HCT116 (cell line): ENCODE measurements at places on chromosomes 13 and 19.

- no peak for DNase-seq
These were observed 15.0 kb downstream of the PLIN4 start for GRCh38 chr19:4503132-4503824.

GRCh38 chr13:51807041-51807440 lies 3.1 kb upstream of the DHRS12 start:
- no peak for DNase-seq

DNA sequence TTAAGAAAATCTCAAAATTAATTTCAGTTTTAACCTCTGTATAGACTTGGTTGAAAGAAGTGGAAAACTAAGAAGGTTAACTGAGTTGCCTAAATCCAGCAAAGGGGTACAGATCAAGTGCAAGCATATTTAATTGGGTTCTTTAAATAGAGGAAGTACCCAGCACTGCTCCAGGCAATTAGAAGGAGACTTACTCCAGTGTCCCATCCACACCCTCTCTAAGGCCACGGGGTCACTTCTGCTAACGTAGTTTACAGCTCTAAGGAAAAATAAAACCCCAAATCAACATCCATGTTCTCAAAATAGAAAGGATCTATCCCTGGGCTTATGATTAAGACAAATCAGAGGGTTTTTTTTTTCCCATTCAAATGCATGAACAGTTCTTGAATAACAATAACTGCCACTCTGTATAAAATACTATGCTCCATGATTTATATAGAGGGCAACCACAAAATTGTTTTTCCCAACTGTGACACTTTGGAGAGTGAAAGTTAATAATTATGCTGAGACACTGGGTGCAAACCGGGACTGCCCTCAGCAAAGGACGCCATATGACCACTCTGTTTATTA lies 4.6 kb downstream of the FRY start:
- DNase-seq, result no peak

DNA sequence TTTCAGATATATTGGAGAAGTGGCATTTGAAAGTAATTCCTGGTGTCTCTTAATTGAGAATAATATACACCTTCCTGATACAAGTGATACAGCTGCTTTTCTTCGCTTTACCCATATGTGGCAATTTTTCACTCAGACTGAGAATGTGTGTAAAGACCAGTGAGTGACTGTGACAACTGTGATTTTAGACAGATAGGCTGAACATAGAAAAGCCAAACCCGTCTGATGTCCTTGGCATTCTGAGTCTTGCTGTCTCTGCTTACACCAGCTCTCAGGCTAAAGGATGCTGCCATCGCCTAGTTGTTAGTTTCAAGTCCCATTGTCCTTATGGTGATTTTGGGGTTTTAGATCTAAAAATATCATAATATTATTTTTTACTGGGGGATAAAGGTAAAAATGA lies 492.6 kb downstream of the RFC3 start:
- DNase-seq, result no peak

DNA sequence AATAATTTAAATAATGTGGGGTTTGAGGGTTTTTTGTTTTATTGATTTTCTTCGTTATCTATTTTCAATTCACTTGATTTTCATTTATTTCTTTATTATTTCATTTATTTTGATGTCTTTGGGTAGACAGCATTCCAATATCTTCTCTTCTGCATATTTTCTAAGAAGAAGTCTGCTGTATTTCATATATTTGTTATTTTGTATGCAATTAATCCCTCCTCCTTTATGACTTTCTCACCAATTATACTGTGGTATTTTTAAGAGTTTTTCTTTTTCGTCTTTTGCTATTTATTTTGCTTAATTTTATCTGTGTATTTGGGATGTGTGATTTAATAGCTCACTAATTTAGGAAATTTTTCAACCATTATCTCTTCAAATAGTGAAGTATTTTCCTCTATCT lies 1444.4 kb upstream of the MIR17HG start:
- DNase-seq, result no peak

GRCh38 chr19:13890136-13890535 lies 13.2 kb downstream of the NANOS3 start:
- DNase-seq, result no peak

DNA sequence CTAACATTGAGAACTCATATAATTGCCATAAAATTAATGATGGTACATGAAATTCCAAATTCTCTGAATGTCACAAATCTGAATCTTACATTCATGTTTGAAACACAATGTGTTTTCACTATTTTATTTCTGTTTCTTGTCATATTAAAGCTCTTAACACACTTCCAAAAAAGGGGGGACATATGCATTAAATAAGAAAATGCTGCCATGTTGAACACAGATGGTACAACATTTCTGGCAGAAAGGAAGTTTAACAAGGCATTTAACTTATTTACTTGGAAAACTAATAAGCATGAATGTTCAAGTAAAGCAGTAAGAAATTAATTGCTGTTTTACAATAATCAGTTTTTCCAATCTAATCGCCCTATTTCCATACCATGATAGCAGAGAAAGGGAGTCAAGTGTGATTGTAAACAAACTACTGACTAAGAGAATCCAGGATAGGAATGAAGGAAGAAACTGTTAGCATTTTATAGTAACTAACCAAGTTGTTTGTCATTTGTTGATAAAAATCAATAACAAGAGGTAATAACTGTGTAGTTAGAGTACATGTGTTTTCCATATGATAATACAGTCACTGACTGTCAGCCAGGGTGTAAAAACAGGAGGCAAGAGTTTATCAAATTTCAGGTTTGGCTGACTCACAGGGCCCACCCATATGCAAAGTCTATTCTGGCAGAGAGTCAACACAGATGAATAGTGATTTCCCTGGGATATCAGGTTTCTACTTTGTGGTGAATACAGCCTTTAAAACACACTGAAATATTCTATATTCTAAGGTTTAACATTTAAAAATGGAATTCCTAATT lies 5.7 kb upstream of the FOXO1 start:
- peak; percentile 57 for DNase-seq

DNA sequence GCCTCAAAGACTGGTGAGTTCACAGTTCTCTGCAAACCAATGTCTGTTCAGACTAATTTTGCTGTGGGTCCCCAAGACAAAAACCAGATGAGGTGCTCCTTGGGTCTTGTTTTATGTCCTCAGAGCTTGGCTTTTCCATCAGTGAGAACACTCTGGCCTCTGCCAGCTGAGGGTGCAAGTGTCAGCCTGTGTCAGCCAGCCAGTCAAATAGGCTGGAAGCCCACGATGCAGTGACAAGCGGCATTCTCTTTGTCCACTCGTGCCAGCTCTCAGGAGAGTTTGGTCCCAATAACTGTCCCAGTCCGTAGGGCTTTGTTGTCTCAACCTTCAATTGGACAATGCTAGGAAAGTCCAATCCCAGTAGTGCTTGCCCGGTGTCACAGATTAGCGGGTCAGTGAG lies 9.4 kb upstream of the AKT2 start:
- no peak for DNase-seq

GRCh38 chr13:102977471-102977870 lies 88.7 kb downstream of the SLC10A2 start:
- DNase-seq, result no peak

DNA sequence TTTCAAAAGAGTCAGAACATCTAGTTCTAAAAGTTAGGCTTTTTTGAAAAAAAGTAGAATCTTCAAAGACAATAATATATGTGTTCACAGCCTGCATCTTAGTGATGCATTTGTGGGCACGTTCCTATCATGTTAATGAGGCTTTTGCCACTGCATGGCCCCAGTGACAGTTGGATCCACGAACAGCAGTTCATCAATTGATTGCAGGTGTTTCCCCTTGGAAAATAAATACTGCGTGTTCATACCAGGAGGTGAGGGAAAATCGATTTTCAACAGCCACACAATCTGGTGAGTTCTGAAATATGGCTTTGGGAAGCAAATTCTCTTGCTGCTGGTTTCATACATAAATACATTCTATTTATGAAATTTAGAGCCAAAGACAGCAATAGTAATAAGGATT lies 343.8 kb upstream of the SLC10A2 start:
- no peak for DNase-seq

DNA sequence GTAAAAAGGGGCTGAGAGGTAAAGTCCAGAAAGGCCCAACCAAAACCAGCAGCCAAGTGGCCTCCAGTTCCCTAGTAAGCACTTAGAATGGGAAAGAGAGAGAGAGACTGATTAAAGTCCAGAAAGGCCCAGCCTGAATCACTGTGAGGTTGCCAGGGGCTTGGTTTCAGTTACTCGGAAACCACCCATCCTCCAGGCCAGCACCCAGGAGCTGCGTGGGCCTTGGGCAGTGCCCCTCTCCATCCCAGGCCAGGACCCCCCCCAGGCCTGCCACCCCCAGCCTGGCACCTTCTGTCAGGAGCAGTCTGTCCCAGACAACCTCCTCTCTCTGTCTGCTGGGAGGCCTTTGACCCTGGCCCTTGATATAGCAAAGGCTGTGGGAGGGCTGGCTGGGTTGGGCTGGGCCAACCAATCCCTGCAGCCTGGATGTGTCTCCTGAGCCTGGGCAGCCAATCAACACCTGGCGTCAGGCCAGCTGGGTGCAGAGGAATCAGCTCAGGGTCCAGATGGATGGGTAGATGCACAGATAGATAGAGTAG lies at the start of gene CYP4F2:
Gene CYP4F2, minus strand, starts transcription at position 337 of the 539 bp plus-strand sequence. CDS start 463 bp downstream, outside the sequence.
- DNase-seq, result no peak

DNA sequence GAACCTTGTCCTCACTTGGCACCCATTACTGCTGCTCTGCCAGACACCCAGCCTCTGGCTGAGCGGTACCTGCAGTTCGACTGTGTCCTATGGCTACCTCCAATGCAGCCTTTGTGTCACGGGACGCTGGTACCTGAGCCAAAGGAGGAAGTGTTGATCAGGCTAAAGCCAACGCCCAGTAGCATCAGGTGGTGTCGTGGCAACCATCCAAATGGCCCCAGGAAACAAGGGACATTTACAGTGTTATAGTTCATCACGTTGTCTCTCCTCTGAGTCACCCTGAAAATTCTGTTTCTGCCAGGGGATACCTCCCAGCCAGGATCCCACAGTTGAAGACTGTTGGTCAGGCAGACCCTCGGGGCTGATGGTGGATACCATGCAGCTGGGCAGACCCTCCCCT lies 10.1 kb downstream of the RHPN2 start:
- peak; percentile 74 for DNase-seq

DNA sequence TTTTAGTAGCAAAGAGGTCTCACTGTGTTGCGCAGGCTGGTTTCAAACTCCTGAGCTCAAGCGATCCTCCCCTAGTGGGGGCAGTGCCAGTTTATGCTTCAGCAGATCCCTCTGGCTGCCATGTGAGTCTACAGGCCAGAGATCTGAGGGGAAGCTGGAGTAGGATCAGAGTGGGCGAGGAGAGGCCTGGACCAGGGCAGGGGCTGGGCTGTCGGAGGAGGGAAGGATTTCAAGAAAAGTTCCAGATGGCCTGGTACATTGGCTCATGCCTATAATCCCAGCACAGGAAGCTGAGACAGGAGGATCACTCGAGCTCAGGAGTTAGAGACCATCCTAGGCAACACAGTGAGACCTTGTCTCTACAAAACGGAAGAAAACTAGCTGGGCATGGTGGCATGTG lies 9.8 kb downstream of the DHX34 start:
- no peak for DNase-seq

DNA sequence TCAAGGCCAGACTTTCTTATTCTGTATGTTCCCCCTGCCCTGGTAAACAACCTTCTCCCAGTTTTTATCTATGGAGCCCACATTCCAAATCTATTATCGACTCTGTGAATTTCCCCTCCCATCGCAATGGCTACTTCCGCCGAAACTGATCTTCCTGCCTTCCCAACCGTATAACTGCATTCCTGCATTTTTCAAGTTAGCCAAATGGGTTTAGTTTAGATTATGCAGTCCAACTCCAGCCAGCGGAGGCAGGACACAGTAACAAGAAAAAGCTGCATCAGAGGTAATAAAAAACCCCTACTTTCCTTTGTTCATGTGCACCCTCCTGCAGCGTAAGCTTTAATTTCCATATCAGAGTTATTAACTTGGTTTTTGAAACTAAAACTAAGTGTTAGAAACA lies 112.2 kb upstream of the ZNF91 start:
- DNase-seq, result no peak

DNA sequence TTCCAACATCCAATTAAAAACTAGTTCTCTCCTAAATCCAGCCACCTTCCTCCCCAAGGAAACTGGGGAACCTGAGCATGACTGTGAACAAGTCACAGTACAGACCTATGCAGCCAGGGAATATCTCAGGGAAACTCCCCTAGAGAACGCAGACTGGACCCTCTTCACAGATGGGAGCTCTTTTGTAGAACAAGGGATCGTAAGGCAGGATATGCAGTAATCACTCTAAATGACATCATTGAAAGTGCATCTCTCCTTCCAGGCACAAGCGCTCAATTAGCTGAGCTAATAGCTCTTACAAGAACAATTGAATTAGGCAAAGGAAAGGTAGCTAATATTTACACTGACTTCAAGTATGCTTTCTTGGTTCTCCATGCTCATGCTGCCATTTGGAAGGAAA lies 1331.7 kb downstream of the UQCRFS1 start:
- DNase-seq, result no peak

- no peak for DNase-seq
These were observed 41.0 kb upstream of the SOX21 start for GRCh38 chr13:94753327-94753726.

DNA sequence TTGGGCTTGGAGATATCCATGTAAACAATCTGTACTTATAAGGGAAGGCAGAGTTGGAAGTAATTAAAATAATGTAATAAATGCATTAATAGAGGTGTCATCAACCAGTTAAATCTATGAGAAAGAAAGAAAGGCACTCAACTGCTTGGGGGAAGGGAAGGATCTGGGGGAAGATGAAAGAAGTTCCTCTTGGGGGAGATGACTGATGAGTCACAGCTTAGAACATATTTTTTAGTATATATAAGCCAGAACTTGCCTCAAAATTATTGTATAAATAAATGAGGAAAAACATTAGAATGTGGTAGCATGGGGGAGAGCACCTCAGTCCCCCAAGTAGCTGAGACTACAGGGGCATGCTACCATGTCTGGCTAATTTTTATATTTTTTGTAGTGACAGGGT lies 205.8 kb downstream of the GGACT start:
- no peak for DNase-seq

DNA sequence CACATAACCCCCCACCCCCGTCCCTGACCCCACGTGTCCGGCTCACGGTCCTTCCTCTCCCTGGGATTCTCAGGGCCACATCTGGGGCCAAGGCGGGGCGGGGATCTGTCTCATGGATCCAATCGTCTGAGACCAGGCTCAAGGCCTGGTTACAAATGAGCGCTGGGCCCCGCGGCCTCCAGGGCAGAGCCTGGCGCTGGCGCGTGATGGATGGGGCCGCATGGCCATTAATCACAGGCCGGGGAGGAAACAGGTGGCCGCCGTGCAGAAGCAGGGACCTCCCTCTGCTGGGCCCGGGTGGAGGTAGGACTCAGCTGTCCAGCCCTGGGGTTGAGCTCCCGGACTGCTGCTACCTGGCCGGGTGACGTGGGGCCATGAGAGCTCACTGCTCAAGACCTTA lies 5.8 kb upstream of the TLE5 start:
- DNase-seq, result no peak

DNA sequence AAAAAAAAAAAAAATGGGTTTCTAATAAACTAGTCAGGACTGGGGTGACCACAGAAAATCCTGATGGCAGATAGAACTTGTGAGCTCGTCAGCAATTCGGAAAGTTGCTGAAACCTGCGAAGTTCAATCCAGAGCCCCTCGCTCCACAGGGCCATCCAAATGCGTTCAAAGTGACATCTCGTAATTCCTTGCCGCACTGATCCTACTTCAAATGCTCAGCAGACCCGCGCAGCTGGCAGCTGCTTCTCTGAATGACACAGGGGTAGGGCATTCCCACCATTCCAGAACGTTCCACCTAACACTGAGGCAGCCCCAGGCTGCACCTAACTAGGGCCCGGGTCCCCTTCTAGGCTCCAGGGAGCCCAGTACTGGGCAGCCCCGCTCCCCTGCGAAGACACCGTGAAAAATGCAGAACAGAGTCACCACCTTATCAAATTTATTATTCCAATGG lies 4.8 kb upstream of the DAPK3 start:
- no peak for DNase-seq

- no peak for DNase-seq
These were observed 665 bp downstream of the VASP start for GRCh38 chr19:45507872-45508416.
